Activated CD4-positive, alpha-beta T cell treated with anti-CD3 and anti-CD28 coated beads, Interleukin-2, amount 10 ng/mL, durations not matched to agents 24 days and 14 days (primary cell): ENCODE measurements at places on chromosomes 2 and 18. TPM values are rescaled to one million over a fixed set of nuclear protein-coding genes. Genes with fewer than 3 reads are reported as not detected.

DNA sequence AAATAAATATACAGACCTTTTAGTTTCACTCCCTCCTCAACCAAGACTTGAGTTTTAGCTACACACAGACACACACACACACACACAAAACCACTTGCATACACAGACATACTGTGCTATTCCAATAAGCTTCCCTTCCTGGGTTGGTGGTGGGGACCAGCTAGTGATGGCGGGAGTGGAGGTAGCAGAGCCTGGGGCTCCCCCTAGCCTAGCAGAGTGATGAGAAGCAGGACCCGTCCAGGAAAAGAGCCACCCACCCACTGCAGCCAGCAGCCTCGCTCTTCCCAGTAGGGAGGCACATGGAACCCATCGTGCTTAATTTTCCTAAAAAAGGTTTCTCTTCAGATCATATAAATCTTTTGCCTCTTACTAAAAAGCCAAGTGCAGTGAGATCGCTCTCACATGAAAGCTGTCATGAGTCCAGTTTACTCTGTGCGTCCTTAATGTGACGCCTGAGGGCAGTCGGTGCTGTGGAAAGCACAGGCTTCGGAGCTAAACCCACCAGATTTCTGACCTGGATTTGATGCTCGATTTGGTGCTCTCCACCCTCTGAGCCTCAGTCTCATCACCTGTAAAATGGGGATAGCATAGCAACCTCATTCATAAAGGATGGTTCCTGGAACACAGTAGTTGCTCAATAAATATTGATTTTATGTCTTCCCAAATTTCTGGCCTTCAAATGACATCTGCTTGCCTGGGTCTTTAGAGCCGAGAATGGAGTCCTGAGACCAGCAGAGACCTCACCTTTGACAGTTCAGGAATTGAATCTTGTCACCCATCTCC, 60.1 kb upstream of the YWHAQ start:
- DNase-seq: no peak
- H3K4me3 ChIP-seq: no peak overlapping the region
- no peaks in the 10 kb centered on the region for H3K36me3 ChIP-seq

Gene ATOH8
- 0.19 TPM in 1 of 2 replicates, not detected in the other for total RNA-seq

- H3K27me3 ChIP-seq: peaks cover 2% of the 10 kb centered on the region
- no peak overlapping the region for H3K4me3 ChIP-seq
- no peak overlapping the region for H3K27ac ChIP-seq
- H3K36me3 ChIP-seq: peaks cover 1% of the 10 kb centered on the region
These were observed 8.2 kb downstream of the ADRA2B start for GRCh38 chr2:96108151-96108540.

DNA sequence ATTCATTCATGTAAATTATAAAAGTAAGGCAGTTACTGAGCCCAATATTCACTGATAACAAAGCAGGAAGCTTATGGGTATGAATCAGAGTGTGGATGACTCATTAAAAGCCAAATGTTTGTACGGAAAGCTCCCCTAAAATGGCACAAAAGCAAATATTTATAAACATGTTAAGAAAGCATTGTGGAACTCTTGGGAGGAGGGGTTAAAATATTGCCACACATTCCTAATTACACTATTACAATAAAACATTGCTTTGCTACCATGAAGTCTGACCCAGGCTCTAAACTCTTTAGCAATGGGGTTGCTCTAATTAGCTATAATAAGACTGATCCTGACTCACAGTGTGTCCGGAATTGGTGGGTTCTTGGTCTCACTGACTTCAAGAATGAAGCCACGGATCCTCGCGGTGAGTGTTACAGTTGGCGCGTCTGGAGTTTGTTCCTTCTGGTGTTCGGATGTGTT, 110.9 kb downstream of the NAB1 start:
- no peak for DNase-seq
- no peak overlapping the region for H3K4me3 ChIP-seq
- H3K36me3 ChIP-seq: no peaks in the 10 kb centered on the region
- H3K4me1 ChIP-seq: peaks cover 34% of the 10 kb centered on the region

- no peak overlapping the region for H3K27ac ChIP-seq
- no peaks in the 10 kb centered on the region for H3K4me1 ChIP-seq
- H3K27me3 ChIP-seq: no peaks in the 10 kb centered on the region
- no peak overlapping the region for H3K4me3 ChIP-seq
- DNase-seq: no peak
These were observed 49.0 kb upstream of the HAAO start for GRCh38 chr2:42841344-42841743.

Gene TFCP2L1
- total RNA-seq: 0.12 TPM in 1 of 2 replicates, not detected in the other

Gene KCNE4
- not detected in 2 replicates for total RNA-seq

DNA sequence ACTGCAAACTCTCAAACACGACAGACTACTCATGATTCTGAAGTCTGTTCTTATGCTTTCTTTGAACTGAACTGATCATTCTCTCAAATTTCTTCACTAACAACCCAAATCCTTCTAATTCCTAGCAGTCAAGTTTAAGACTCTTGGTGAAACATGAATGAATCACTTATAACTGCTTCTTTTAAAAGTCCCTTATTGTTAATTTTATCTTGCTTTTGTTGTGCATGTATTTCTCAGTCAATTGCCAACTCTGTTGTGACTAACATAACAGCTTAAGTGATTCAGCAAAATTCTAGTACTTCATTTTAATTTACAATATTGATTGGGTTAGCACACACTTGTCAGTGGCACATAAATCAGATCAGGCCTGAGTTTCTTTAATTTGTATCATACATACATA, 357.0 kb upstream of the FSIP2 start:
- H3K27ac ChIP-seq: no peak overlapping the region
- no peak overlapping the region for H3K4me3 ChIP-seq
- DNase-seq: no peak
- no peaks in the 10 kb centered on the region for H3K4me1 ChIP-seq
- no peaks in the 10 kb centered on the region for H3K27me3 ChIP-seq
- no peaks in the 10 kb centered on the region for H3K36me3 ChIP-seq

Gene SLC5A7
- total RNA-seq: not detected in 2 replicates

DNA sequence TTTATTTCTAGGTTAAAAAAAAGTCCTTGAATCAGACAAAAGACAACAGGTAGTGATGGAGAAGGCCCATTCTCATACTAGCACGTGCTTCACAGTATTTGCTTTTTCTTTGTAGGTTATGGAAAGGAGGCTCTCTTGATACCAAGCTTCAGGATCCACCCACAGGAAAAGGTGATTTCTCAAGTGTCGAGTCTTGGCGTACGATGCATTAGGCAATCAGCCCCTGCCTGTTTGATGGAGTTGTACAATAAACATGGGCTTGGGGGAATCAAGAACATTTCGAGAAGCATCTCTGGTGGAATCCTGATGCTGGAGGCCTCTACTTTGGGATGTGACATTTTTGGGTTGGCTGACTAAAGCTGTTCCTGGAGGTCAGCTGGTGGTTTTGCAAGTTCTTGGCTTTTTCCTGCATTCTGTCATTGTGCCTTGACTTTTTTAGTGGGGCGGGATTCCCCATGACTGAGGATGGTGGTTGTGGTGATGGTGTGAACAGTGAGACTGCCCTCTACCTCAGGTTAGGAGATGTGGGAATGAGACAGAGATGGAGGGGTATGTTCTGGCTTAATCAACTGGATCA, 231.5 kb upstream of the SPRED2 start:
- no peak for DNase-seq
- peaks cover 11% of the 10 kb centered on the region for H3K4me1 ChIP-seq
- H3K27ac ChIP-seq: no peak overlapping the region
- no peaks in the 10 kb centered on the region for H3K36me3 ChIP-seq
- H3K27me3 ChIP-seq: no peaks in the 10 kb centered on the region

- H3K27me3 ChIP-seq: peaks cover 26% of the 10 kb centered on the region
- no peak overlapping the region for H3K27ac ChIP-seq
- H3K4me3 ChIP-seq: no peak overlapping the region
- peaks cover 7% of the 10 kb centered on the region for H3K4me1 ChIP-seq
- H3K36me3 ChIP-seq: peaks cover 6% of the 10 kb centered on the region
These were observed 3.2 kb downstream of the SNED1 start for GRCh38 chr2:241001413-241002274.

GRCh38 chr2:15748736-15749323, 157.2 kb downstream of the DDX1 start:
- H3K4me1 ChIP-seq: no peaks in the 10 kb centered on the region
- H3K4me3 ChIP-seq: no peak overlapping the region
- H3K27me3 ChIP-seq: no peaks in the 10 kb centered on the region
- DNase-seq: no peak
- no peaks in the 10 kb centered on the region for H3K36me3 ChIP-seq

DNA sequence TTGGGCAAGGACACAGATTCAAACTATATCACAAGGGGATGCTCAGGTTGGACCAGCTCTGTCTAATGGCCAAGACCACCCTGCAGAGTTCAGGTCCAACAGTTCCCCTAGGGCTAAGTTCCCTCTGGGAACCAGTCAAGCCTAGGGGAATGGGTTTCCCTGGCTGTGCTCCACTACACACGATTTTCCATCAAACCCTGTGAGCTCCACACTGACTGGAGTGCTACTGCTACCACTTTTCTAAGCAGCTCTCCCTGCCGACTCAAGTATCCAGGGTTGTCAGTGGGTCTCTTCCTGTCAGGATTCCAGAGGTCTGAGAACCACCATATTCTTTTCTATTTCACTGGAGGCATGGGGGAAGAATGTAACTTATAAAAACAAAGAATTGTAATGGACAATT, 280.4 kb upstream of the COL3A1 start:
- no peaks in the 10 kb centered on the region for H3K36me3 ChIP-seq
- no peaks in the 10 kb centered on the region for H3K4me1 ChIP-seq
- H3K27ac ChIP-seq: no peak overlapping the region
- no peaks in the 10 kb centered on the region for H3K27me3 ChIP-seq
- DNase-seq: no peak

DNA sequence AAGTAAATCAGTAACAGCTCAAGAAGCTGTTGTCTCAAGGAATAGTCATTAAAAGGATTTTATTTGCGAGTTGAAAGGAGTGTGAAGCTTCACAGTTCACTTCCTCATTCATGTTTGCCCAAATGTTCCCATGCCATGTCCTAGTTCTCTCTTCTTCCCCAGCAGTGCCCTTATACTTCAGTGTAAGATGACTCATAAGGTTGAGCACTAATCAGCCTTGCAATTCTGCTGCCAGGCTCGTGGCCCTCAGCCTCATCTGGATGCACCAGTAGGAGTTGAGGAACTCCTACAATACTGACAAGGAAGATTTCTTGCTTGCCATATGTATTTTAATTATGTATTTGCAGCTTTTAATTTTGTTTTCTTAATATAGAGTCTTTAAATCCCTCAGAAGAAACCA, 1980.4 kb downstream of the SUCLG1 start:
- no peaks in the 10 kb centered on the region for H3K27me3 ChIP-seq
- no peaks in the 10 kb centered on the region for H3K4me1 ChIP-seq
- no peaks in the 10 kb centered on the region for H3K36me3 ChIP-seq
- H3K27ac ChIP-seq: no peak overlapping the region

Gene SKOR2
- not detected in 2 replicates for total RNA-seq

Gene ANTXR1
- total RNA-seq: 0.09 TPM in 1 of 2 replicates, not detected in the other

DNA sequence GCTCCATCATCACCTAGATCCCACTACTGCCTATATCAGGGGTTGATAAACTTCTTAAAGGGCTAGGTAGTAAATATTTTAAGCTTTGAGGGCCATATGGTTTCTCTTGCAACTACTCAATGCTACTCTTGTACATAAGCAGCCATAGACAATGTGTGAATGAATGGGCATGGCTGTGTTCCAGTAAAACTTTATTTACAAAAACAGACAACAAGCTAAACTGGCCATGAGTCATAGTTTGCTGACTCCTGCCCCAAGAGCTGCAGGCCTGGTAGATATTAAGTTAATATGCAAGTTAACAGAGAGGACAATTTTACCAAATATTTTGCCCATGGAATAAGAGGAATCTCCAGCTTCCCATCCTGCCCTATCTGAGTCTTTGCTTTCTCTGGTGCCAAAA, 29.8 kb upstream of the MYO3B start:
- DNase-seq: no peak
- no peaks in the 10 kb centered on the region for H3K36me3 ChIP-seq
- no peak overlapping the region for H3K4me3 ChIP-seq
- H3K27me3 ChIP-seq: peaks cover 4% of the 10 kb centered on the region

Gene FOXI3
- not detected in 2 replicates for total RNA-seq

- DNase-seq: no peak
- no peaks in the 10 kb centered on the region for H3K36me3 ChIP-seq
- peaks cover 14% of the 10 kb centered on the region for H3K4me1 ChIP-seq
- H3K27ac ChIP-seq: no peak overlapping the region
- H3K27me3 ChIP-seq: no peaks in the 10 kb centered on the region
These were observed 9.9 kb downstream of the IMPA2 start for GRCh38 chr18:11991021-11991795.

DNA sequence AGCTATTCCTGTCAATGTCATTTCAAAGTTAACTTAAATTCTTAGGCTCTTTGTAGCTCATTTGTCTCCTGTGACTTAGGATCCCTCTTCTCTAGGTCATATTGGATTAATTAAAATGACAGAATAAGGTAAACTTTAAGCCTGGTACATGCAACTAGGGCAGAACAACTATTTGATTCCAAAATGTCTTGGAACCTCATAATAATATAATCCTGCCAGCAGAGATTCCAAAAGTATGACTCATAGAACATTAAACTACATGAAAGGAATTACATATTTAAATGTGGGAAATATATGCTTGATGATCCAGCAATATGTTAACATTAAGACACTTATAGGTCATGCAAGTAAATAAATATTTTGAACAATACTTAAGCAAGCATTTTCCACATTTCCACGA, 63.3 kb downstream of the COL3A1 start:
- H3K27me3 ChIP-seq: no peaks in the 10 kb centered on the region
- no peak overlapping the region for H3K4me3 ChIP-seq
- DNase-seq: no peak
- H3K27ac ChIP-seq: no peak overlapping the region
- peaks cover 3% of the 10 kb centered on the region for H3K4me1 ChIP-seq
- H3K36me3 ChIP-seq: no peaks in the 10 kb centered on the region

Gene SERPINB11
- total RNA-seq: not detected in 2 replicates

DNA sequence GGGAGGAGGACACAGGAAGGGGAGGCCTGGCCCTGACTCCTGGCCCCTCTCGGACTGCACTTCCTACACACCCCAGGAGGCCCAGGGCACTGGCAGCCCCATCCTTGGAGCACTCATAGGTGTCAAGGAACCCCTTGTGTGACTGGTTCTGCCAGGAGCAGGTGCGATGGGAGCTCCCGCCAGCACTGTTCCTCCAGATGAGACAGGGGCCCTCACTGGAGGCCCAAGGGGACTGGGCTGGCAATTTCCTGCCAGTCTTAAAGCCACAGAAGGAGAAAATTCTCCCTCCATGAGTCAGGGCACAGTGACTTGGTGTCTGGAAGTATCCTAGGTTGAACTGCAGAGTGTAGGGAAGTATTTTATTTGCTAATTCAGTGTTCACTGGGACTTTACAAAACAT, 42.8 kb upstream of the MAL start:
- H3K4me1 ChIP-seq: no peaks in the 10 kb centered on the region
- peaks cover 7% of the 10 kb centered on the region for H3K27me3 ChIP-seq
- H3K36me3 ChIP-seq: no peaks in the 10 kb centered on the region
- H3K27ac ChIP-seq: no peak overlapping the region

GRCh38 chr2:42117923-42118753, 51.0 kb upstream of the EML4 start:
- peaks cover 15% of the 10 kb centered on the region for H3K36me3 ChIP-seq
- DNase-seq: no peak
- H3K27me3 ChIP-seq: peaks cover 2% of the 10 kb centered on the region
- peaks cover 30% of the 10 kb centered on the region for H3K4me1 ChIP-seq
- H3K4me3 ChIP-seq: peak overlapping the region; percentile 6
- peak overlapping the region; percentile 23 for H3K27ac ChIP-seq

DNA sequence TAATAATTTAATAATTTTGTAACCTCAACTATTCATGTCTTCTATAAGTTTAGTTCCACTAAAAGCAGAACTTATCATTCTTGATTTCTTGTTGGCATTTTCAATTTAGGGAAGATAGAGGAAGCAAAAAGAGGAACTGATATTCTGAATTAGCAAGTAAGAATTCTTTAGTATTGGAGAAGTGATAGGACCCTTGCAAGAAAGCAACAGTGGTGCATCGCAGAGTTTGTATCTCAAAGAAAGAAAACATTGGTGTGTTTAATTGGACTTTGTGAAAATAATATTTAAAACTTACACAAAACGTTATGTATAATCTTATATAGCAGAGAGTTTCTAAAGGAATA, 36.5 kb upstream of the TNFRSF11A start:
- no peak for DNase-seq
- no peaks in the 10 kb centered on the region for H3K27me3 ChIP-seq
- H3K4me1 ChIP-seq: peaks cover 10% of the 10 kb centered on the region
- no peak overlapping the region for H3K27ac ChIP-seq
